ENCODE measurements at places on chromosomes 11 and 22.

- no peak for DNase-seq
These were observed 32.7 kb downstream of the GRAMD4 start for GRCh38 chr22:46652847-46653331.

DNA sequence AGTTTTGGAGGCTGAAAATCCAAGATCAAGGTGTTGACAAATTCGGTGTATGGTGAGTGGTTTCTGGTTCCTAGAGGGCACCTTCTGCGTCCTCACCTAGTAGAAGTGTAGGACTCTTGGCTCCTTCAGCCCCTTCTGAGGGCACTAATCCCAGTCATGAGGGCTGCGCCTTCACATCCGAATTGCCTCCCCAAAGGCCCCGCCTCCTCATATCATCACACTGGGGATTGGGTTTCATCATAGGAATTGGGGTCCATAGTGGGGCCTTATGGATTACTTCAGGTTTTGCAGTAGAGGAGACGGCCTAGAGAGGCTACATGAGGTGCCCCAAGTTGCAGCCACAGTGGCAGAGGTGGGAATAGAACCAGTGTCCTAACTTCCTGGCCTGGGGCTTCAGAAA lies 87.1 kb downstream of the CEP164 start:
- no peak for DNase-seq

DNA sequence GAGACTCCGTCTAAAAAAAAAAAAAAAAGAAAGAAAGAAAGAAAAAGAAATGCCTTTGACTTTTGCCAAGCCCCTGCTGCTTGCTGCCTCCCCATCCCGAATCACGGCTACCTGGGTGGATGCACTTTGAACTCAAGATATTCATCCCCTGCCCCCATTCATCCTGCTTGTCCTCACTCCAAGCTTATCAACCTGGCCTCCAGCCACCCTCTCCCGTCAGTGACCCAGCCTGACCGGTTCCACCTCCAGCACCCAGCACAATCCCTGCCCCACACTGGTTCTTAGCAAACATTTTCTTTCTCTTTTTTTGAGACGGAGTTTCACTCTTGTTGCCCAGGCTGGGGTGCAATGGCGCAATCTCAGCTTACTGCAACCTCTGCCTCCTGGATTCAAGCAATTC lies 44.4 kb downstream of the CYTH4 start:
- DNase-seq = no peak

- no peak for DNase-seq
These were observed 4.9 kb downstream of the NDUFC2 start for GRCh38 chr11:78074756-78075155.

- no peak for DNase-seq
These were observed 13.2 kb upstream of the SSTR3 start for GRCh38 chr22:37225481-37225880.

DNA sequence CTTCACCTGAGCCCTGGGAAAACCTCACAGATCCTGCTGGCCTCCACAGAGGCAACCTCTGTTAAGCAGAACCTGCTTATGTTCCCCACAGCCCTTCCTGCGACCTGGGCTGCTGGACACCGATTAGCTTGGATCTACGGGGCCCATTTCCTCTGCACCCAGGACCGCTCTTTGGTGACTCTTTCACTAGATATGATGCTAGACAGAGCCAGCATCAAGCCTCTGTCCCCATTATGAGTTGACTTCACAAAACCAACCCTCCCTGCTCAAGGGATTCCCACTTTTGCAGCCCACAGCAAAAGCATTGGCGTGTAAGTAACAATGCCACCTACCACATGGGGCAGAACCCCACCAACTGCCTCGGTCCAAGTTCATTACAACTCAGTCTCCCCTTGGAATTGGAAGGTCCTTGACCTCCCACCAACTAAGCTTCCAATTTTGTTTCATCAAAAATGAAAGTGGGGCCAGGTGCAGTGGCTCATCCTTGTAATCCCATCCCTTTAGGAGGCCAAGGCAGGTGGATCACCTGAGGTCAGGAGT lies 15.2 kb upstream of the TMPRSS4 start:
- no peak for DNase-seq

DNA sequence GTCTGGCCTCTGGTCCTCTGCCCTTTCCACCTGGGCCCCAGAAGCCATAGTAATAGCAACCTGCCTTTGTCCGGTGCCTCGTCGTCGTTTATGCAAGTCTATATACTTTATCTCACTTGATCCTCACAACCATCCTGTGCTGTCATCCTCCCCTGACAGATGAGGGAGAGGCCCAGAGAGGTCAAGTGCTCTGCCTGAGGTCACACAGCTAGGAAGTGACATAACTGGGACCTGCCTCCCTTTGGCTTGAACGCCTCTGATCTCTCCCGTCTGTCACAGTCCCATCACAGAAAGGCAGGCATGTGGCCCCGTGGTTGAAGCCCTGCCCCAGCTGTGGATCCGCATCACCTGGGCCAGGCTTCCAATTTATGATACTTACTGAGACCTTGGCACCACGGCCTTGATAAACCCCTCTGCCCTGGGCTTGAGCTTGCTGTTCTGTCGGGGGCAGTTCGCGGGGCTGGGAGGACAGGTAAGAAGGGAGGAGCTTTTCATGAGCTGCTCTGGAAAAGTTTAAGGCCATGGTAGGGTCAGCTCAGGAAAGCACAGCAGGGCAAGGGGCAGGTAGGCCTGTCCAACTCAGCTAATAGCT lies 247.0 kb downstream of the ST3GAL4 start:
- DNase-seq = no peak

DNA sequence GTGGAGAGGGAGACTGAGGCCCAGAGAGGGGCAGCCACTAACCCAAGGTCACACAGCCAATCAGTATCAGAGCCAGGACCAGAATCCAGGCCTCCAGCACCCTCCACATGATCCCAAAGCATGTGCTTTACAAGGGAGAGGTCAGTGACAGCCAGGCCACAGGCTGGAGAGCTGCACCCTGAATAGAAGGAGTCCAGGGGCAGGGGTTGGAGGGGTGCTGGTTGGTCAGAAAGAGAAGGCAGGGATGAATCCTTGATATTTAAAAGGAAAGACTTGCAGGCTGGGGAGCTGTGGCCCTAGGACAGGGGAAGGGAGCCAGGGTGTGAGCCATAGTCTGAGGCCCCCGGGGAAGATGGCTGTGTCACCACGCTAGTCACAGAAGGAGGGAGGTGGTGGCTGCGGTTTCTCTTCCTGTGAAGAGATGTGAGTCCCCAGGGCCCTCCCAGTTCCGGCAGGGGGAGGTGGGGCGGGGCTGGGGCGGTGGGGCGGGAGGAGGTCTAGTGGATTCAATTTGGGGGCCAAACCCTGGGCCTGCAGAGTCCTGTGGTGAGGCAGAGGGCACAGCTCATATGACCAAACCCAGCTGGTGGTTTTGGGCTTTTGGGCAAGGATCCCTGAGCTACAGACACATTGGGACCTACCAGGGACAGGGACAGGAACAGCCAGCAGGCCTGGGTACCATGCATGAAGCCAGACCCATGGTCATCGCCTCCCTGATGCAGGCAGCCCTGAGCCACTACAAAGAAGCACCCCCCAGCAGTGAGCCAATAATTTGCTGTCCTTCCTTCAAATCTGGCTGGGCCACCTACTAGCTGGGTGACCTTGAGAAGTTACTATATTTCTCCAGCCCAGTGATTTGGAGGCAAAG lies 14.0 kb downstream of the RAC2 start:
- no peak for DNase-seq
